ENCODE measurements at places on chromosomes 13 and 19.

- no peak for DNase-seq
Observed at GRCh38 chr13:97395447-97396136, 38.4 kb upstream of the RAP2A start.

- no peak for DNase-seq
Observed at GRCh38 chr19:19579533-19580361, 38.7 kb downstream of the PBX4 start.

DNA sequence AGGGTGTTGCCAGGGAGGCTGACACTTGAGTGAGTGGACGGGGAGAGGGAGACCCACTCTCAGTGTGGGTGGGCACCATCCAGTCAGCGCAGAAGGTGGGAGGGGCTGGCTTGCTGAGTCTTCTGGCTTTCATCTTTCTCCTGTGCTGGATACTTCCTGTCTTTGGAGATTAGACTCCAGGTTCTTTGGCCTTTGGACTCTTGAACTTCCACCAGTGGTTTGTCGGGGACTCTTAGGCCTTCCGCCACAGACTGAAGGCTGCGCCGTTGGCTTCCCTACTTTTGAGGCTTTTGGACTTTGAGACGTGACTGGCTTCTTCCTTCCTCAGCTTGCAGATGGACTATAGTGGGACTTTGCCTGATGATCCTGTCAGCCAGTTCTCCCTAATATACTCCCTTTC lies 4.3 kb upstream of the LENG8 start:
- no peak for DNase-seq

DNA sequence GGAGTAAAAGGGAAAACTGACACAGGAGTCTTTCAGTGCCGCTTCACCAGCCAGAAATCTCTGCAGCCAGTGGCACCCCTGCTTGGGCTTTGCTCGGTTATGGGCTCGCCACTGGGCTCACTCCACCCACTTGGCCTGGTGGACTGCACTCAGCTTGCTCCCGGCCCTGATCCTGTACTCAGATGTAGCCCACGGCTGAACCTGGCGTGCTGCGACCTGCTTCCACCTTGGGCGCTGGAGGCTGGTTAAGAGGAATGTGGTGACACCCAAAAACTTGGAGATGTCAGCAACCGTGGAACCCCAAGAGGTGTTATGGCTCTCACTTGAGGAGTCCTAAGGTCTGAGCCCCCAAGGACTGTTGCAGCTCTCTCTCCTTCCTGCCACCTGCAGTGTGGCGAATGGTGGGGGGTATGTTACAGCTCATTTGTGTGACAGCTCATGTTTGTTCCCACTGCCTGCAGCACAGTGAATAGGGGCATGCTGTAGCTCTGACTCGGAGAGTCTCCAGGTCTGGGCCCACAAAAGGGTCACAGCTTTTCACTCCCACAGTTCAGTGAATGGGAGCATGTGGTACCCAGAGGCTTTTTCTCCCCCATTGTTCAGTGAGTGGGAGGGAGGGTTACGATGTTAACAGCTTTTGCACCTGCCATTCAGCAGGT lies 1124.5 kb upstream of the ATXN8OS start:
- no peak for DNase-seq

DNA sequence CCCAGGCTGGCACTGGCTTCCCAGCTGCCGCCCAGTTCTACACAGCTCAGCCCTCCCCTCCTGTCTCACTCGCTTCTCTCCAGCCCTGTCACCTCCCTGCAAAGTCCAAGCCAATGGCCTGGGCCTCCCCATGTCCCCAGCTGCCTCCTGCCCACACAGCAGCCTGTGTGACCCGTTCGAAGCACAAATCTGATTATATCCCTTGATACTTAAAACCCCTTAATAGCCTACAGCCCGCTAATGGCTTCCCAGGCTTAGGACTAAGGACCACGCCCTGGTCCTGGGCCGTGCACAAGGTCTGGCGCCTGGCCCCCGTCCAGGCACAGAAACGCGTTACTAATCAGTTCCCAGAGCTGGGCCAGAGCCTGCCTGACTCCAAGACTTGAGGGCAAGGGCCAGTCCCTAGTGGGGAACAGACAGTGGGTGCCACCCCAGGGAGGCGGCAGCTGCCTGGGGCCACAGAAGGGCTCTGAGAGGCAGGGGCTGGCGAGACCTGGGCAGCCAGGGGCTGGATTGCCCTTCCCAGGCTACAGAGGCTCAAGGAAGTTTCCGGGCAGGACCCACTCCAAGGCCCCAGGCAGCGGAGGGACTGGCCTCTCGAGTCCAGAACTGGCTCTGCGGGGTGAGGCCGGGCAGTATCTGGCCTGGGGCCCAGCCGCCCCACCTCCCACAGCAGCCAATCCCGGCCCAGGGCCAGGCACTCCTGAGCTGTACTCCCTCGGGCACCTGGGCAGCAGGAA lies 10.4 kb downstream of the XAB2 start:
- DNase-seq: no peak

DNA sequence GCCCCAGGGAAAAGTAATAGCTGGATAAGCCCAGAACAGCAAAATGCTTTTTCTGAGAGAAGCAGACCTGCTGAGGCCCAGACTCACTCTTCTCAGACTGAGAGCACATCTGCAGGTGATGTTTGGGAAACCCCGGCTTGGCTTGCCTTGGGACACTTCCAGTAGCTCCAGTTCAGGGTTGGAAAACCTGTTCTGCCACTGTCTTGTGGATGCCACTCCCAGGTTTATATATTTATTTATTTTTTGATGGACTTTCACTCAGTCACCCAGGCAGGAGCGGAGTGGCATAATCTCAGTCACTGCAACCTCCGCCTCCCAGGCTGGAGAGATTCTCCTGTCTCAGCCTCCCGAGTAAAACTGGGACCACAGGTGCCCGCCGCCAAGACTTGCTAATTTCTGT lies 8.0 kb upstream of the SMARCA4 start:
- DNase-seq: no peak

GRCh38 chr19:37334179-37335071 lies 36.5 kb upstream of the ZNF527 start:
- peak; percentile 71 for DNase-seq

DNA sequence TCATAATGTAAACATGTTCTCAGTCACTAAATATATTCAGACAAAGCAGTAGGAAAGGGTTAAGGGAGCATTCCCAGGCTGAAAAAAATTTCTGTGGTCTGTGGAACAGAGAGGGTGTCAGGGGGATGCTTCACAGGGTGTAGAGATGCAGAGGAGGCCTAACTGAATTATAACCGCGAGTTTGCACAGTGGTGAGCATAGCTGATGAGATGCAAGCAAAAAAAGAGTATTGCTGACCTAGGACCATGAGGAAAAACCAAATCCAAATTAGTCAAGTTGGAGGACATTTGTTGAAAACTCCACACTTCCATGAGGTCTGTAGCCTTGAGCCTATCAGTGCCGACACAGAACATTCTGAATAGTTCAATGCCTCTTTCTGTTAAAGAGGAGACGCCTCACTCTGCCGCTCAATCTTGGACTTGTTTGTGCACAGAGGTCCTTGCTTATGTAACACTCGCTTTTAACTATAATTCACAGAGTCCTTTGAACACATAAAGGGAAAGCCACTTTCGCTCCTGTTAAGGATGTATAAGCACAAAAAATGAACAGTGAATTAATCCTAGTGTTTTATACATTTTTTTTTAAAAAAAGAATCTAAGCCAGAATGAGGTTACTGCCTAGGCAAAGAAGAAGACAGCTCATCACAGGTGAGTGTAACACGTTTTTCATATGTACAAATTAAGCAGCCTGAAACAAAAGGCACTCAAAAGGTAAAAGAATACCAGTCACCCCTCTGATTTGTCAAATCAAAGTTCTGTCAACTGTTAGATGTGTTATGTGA lies 25.8 kb upstream of the INTS6 start:
- no peak for DNase-seq

GRCh38 chr13:81745391-81745790 lies 1404.5 kb upstream of the SPRY2 start:
- DNase-seq: no peak

DNA sequence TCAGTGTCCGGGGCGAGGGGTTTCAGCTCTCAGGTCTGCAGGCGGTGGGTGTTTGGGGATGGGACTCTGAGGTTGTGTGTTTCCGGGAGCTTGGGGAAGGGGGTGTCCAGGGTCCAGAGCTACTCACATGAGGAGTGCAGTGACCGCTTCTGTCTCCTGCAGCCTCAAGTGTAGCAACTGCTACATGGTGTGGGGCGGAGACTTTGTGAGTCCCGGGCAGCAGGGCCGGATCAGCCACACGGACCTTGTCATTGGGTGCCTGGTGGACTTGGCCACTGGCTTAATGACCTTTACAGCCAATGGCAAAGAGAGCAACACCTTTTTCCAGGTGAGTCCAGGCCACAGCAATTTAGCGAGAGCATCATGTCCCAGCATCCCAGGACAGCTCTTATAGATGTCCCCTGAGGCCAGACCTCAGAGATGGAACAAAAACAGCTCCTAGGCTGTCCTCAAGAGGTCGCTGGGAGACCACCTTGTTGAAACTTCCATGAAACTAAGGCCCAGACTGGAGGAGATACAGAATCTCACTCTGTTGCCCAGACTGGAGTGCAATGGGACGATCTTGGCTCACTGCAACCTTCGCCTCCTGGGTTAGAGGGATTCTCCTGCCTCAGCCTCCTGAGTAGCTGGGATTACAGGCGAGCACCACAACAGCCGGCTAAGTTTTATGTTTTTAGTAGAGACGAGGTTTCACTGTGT lies 44.9 kb downstream of the RYR1 start:
- DNase-seq: peak; percentile 26

DNA sequence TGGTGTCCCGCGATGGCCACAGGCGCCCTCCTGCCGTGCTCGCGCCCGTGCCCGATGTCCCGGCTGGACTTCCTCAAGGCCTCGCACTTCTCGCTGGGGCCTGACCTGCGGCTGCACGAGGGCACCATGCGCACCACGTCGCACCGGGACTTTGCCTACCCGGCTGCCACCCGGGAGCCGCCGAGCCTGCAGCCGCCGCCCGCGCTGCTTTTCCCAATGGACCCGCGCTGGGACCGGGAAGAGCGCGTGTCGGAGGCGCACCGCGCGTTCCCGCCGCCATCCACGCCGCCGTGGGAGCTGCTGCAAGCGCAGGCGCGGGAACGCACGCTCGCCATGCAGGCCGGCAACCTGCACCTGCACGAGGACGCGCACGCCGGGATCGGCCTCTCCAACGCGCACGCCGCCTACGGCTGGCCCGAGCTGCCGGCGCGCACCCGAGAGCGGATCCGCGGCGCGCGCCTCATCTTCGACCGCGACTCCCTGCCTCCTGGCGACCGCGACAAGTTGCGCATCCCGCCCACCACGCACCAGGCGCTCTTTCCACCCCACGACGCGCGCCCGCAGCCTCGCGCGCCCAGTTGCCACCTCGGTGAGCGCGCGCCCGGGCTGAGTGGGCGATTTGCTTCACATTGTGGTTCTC lies 12.1 kb upstream of the PEX11G start:
- DNase-seq: peak; percentile 69

GRCh38 chr19:343941-344624 lies 513 bp downstream of the MIER2 start:
- DNase-seq: peak; percentile 28

GRCh38 chr13:68254151-68254550 lies 1024.0 kb upstream of the PCDH9 start:
- DNase-seq: no peak

DNA sequence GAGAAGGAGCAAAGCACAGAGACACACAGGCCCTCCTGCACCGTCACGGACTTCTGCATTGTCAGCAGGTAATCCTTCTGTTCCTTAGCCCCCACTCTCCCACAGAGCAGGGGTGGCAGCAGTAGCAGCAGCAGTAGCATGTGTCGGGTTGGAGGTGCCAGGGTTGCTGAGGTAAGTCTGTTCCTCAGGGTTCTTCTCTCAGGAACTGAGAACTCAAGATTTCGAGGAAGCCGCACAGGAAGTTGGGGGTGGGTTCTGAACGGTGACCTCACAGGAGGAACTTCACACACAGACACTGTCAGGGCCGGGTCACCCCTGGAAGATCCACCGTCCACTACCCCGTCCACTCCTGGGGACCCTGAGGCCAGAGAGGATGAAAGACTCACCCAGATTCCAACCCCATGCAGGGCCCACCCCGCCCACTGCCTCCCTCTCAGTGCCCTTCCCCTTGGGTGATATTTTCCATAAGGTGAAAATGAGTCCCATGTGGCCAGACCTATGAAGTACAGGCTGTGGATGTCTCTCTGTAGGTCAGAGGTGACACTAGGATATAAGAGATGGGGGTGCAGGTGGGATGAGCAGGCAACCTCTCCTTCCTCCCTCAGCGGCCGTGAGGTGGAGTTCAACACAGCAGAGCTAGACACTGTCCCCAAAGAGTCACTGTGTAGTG lies at the start of gene SIGLEC12:
TSS of gene SIGLEC12 (minus strand) at position 207 of the 670 bp plus-strand sequence. CDS start at position 140, 67 bp downstream.
- no peak for DNase-seq

DNA sequence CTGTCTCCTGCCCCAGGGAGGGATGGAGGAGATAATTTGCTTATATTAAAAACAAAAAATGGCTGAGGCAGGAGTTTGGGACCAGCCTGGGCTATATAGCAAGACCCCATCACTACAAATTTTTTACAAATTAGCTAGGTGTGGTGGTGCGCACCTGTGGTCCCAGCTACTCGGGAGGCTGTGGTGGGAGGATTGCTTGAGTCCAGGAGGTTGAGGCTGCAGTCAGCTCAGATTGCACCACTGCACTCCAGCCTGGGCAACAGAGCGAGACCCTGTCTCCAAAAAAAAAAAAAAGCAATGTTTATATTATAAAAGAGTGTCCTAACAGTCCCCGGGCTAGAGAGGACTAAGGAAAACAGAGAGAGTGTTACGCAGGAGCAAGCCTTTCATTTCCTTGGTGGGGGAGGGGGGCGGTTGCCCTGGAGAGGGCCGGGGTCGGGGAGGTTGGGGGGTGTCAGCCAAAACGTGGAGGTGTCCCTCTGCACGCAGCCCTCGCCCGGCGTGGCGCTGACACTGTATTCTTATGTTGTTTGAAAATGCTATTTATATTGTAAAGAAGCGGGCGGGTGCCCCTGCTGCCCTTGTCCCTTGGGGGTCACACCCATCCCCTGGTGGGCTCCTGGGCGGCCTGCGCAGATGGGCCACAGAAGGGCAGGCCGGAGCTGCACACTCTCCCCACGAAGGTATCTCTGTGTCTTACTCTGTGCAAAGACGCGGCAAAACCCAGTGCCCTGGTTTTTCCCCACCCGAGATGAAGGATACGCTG lies 184.0 kb downstream of the KDM4B start:
- no peak for DNase-seq

DNA sequence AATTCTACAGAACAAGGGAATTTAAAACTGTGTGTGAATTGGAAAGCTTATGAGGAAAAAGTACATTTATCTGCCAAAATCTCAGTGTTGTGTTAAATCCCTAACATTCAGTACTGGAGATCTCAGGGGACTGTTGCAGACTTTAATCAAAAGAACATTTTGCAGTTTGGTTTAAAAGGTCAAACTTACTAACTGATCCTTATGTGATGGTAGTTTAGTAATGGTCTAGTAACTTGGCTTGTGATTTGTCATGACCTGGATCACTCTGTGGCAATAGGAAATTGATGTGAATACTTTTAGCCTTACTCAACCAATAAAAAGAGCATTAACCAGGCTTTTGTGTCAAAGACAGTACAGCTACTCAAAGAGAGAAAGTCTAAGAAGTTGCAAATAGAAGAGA lies 862.1 kb upstream of the MIR17HG start:
- no peak for DNase-seq

DNA sequence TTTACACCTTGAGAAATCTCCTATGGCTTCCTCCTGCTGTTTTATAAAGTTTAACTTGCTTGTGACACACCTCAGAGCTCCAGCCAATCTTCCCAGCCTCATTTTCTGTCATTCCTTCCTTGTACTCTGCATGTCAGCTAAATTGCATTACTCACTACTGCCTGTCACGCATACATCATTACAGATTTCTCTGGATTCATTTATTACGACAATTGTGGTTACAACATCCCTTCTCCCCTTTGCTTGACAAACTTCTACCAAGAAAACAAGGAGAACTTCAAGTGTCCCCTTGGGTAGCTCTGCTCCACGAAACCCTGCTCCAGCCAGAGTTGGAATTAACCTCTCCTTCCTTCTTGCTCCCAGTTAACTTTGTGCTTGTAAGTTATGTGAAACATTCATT lies 22.0 kb upstream of the GPR18 start:
- no peak for DNase-seq

GRCh38 chr19:31138077-31138476 lies 211.2 kb downstream of the TSHZ3 start:
- DNase-seq: no peak
